ENCODE measurements at places on chromosomes 1 and 21.
A peak's percentile ranks its signal among the peaks of the same experiment; 100 is the strongest.

- no peak for DNase-seq
Observed at GRCh38 chr1:29809446-29810120, 573.3 kb downstream of the PTPRU start.

DNA sequence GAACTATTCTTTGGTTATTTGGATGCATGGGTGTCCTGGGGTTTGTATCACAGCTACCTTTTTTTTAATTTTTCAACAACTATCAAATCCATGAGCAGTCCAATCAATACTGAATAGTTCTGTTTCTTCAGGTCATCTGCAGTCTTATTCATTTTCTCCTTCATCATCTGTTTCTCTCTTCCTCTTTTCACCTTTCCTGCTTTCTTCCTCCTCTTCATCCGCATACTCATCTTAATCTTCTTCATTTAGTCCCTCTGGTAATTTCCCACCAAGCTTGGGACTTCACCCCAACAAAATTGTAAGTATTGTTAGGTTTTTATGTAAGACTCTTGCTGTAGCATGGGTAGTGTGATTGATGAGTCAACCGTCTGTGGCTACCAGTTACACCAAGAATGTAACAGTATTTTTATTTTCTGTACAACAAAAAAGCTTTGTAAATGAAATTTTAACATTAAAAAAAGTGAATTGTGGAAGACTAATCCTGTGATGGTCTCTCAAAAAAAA lies 184.1 kb upstream of the RNPC3 start:
- DNase-seq = no peak

GRCh38 chr1:192524223-192524622 lies 51.4 kb upstream of the RGS1 start:
- DNase-seq = no peak

- peak; percentile 35 for DNase-seq
Observed at GRCh38 chr1:26579681-26580111, 50.1 kb downstream of the RPS6KA1 start.

DNA sequence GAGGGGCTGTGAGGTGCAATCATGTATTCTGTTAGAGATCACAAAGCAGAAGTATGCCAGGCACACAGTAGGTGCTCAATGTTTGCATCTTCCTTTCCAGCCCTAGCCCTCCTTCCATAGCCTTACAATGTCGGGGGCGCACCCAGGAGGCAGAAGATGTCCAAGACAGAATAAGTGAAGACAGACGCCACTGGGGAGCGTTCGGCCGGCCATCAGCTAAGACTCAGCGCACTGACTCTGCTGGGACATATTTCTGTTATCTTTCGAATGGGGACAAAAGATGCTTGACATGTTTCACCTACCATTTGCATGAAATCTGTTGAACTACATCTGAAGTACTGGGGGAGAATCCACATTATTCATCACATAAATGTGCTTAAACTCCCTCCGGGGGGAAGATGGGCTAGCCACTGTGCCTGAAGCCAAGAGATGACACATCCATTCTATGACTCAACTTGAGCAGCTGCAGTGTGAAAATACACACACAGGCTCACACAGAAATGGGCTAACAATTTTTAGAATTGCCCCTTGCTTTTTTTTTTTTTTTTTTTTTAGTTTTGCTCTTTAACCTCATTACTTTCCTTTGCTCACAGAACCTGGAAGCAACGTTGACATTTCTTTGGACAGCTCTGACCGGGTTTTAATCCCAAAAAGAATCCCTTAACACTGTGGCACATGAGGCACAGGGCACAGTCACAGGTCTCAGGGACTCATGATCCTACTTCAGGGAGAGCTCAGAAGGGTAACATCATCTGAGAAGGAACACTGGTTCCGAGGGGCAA lies 7.9 kb downstream of the TIAM1 start:
- peak; percentile 37 for DNase-seq

DNA sequence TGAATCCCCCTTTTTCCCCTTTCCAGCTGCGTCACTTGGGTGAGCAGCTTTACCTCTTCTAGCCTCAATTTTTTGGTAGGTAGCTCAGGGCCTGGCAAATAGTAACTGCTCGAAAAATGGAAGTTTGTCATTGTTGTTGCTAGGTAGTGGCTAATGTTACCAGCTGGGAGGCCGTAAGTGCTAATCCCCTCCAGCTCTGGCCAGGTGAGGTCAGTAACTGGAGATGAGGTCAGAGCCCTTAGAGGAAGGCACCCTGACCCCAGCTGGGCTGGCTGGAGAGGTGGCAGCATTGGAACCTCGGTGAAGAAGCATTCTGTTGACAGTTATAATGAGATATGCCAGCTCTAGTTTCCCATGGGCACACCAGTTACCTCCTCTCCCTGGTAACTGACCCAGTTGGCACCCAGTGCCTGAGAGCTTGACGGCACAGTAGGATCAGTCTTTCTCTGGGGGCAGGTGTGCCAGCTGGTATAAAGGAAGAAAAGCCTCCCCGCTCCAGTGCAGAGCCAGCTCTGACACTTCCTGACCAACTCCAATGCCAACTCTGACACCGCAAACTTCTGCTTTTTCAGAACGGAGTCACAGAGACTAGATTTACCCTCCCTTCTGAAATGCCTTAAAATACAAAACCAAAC lies 35.0 kb upstream of the SLC2A1 start:
- no peak for DNase-seq

DNA sequence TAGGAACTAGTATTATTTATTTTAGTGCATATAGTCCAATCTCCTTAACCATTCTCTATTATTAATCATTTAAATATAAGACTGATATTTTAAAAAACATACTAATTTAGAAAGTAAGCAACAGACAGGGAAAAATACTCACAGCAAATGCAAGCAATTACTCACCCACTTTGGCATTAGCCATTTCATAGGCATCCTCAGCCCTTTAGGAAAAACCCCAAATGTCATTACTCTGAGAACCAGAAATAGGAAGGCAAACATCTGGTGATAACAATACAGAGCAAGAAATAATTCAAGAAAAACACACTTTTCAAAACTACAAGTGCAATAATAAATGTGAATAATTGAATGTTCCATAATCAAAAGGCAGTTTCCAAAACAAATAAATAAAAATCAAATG lies 545.1 kb downstream of the PLPP3 start:
- DNase-seq = no peak

- DNase-seq = no peak
Observed at GRCh38 chr1:106755682-106756406, 300.6 kb upstream of the PRMT6 start.

DNA sequence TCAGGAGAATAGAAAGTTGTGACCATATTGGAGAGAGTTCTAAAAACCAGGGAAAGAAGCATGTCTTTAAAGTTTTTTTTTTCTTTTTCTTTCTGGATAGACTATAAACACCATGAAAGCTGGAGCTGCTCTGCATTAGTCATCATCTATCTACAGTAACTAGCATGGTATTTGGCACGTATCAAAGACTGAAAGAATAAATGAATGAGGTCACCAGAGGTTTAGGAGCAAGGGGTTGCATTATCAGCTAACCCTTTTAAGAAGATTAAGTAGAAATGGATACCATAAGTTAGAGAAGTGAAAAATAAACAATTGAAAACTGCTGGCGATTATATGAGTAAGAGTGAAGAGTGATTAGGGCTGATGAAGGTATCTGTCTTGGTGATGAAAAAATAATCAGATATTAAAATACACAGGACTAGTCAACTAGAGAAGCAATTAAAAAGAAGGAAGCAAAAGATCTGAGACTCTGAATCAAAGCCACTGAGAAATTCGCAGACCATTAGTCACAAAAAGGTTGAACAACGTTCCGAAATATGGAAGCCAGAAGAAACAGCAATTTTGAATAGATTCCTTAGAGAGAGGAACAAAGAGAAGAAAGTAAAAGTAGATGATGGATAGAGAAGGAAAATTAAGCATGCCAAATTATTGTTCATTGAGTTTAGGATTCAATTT lies 536.4 kb downstream of the DPYD start:
- no peak for DNase-seq

- DNase-seq = no peak
Observed at GRCh38 chr1:51750729-51751128, 127.8 kb downstream of the NRDC start.

GRCh38 chr1:51877434-51878307 lies 856 bp downstream of the NRDC start:
- DNase-seq = peak; percentile 26

DNA sequence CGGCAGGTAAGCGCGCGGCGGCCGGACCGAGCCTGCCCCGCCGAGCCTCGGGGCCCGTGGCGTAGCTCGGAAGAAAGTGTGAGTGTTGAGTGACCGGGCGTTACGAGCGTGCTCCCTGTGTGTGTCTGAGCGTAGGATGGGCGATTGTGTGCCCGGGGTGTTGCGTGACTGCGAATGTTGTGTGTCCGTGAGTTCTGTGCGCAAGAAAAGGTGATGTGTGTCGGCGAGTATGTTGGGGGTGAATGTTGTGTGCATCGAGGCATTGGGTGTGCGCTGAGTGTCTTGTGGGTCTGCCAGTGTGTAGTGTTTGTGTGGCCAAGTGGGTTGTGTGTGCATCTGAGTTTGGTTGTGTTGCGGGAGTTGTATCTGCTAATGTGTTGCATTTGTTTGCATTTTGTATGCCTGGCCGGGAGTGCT lies 398 bp downstream of the PTPRU start:
- DNase-seq = no peak

DNA sequence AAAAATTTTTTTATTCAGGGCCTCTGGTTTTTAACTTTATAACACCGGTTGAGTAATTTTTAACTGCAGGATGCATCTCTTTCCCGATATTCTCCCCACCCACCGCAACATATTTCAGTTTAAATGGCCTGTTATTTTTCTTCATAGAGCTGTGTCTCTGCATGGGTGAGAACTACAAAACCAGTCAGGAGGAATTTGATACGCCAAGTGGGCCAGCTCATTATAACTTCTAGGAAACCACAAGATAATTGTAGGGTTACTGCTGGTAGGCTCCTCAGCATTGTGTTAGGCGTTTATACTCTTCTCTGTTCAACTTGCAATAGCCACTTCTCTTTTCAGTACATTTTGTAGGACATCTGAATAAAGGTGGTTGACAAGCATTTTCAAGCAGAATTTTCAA lies 169.7 kb downstream of the PBX1 start:
- no peak for DNase-seq

GRCh38 chr1:175889848-175890247 lies 146.5 kb upstream of the TNR start:
- DNase-seq = no peak

- no peak for DNase-seq
Observed at GRCh38 chr21:21290751-21291150, 292.5 kb downstream of the NCAM2 start.

DNA sequence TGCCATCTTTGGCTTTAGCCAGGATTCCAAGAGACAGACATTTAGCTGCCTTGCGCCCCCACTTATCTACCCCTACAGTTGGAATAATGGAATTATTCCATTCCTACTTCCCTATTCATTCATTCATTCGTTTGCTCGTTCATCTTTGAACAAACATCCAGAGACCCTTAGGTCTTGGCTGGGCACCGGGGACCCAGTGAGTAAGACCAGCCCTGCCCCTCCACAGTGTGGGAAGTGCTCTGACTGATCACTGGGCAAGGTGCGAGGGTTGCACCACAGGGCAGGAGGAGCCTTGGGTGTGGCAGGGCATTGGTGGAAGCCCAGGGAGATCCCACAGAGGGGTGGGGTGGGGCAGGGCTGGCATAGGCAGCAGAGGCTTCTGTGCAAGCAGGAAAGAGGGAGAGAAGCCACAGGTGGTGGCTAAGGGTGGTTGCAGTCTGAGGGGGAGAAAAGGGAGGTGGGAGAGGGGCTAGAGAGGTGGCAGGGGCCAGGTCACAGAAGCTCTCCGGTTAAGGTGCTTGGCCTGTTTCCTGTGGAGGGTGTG lies 35.0 kb upstream of the TMEM61 start:
- no peak for DNase-seq

- no peak for DNase-seq
Observed at GRCh38 chr1:112515311-112516009, 6.7 kb downstream of the WNT2B start.

DNA sequence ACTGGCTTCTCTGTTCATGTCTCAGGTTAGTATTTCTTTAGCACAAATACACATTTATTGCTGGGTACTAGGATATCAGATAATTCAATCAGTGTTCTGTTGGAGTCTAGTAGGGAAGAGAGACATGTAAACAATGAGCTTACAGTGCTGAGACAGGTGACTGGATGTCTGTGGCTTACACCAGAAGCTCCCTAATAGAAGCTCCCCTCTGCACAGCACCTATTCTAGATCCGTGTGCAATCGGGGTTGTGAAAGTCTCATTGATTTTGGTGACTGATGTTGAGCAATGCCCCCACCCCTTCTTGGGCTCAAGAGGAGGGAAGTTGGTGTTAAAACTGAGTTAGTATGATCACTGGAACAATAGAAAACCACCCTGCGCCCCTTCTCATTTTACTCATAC lies 279.2 kb downstream of the RPS6KC1 start:
- DNase-seq = no peak

- peak; percentile 39 for DNase-seq
Observed at GRCh38 chr1:151511636-151512215, 539 bp downstream of the CGN start.

DNA sequence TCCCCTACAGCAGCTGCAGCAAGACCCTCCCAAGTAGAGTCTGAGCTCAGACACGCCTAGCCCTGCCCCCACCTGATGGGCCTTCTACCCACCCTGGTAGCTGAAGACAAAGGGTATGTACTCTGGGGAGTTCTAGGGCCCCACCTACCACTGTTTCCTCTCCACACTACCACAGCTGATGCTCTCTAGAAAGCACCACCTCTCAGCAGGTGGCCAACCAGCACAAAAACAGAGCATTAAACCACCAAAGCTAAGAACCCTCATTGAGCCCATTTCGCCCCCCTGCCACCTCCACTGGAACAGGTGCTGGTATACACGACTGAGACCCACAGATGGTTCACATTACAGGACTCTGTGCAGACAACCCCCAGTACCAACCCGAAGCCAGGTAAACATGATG lies 258.9 kb downstream of the SETD4 start:
- no peak for DNase-seq

- DNase-seq = no peak
Observed at GRCh38 chr1:236132420-236133046, 9.8 kb upstream of the GPR137B start.

- DNase-seq = no peak
Observed at GRCh38 chr1:155186794-155187455, 13.3 kb downstream of the TRIM46 start.

DNA sequence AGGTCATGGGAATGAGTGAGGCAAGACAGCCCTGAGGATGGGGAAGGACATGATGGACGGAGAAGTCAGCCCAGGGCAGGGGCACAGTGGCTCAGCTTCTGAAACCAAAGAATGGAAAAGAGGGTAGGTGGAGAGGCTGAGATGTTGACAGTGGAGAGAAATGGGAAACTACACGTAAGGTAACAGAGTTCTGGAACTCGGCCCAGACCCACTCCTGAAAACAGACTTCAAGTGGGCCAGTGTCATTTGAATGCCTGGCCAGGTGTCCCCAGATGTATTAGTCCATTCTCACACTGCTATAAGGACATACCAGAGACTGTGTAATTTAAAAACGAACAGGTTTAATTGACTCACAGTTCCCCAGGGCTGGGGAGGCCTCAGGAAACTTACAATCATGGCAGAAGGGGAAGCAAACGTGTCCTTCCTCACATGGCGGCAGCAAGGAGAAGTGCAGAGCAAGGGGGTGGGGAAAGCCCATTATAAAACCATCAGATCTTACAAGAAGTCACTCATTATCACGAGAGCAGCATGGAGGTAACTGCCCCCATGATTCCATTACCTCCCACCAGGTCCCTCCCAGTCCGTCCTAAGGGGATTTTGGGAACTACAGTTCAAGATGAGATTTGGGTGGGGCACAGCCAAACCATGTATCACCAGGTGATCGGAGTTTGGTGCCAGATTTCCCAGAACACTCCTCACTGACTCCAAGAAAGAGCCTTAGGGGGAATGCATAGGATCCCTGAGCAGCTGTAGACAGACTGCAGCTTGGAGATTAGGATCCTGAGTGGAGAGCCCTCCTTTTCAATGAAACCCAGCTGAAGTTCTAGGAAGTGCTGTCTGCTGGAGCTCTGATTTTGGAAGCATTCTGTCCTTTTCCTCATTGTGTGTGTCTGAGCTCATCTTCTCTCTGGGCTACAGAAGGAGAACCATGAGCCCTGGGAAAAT lies 40.3 kb downstream of the FHAD1 start:
- DNase-seq = no peak

All from stimulated activated naive CD8-positive, alpha-beta T cell treated with anti-CD3 and anti-CD28 coated beads, Interleukin-15, Interleukin-2, amounts not matched to agents 100 U/mL and 50 U/mL, for 24 hours (primary cell).